ENCODE measurements at places on chromosomes 16 and 17.
A peak's percentile ranks its signal among the peaks of the same experiment; 100 is the strongest.

- DNase-seq: no peak
Measured at GRCh38 chr17:61205401-61205800, 194.2 kb upstream of the TBX2 start.

- peak; percentile 8 for DNase-seq
Measured at GRCh38 chr17:44004077-44004760, at the start of gene NAGS. Gene NAGS, plus strand, starts transcription at chr17:44004622. Its CDS starts 42 bp downstream, at chr17:44004664.

DNA sequence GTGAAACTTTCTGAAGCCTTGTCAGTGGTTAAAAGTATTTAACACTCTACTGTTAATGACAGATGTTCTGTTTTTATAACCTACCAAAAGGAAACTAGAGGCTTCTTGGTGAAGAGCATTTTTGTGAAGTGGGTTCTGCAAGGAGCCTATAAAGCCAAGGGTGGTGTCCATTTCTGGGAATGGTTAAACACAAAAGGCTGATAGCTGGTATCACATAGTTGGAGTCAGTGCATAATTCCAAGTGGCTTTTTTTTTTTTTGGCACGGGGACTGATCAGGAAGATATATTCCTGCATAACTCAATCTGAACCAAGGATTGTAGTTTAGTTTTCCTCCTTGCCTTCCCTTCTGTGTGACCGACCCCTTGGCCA, 27.6 kb upstream of the KPNB1 start:
- no peak for DNase-seq

DNA sequence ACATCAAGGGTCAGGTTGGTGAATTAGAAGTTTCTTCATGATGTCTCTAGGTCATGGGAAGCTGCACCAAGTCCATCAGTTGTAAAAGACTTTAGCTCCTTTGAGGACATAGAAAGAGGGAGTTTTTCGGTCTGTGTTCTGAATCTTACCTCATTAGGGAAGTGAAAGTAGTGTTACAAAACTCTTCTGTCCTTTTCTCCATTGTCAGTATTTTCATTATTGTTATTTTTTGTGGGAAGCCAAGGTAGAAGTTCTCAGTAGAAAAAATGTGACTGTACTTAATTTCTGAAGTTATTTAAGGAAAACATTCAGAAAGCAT, 24.2 kb downstream of the MAP3K3 start:
- DNase-seq: no peak

DNA sequence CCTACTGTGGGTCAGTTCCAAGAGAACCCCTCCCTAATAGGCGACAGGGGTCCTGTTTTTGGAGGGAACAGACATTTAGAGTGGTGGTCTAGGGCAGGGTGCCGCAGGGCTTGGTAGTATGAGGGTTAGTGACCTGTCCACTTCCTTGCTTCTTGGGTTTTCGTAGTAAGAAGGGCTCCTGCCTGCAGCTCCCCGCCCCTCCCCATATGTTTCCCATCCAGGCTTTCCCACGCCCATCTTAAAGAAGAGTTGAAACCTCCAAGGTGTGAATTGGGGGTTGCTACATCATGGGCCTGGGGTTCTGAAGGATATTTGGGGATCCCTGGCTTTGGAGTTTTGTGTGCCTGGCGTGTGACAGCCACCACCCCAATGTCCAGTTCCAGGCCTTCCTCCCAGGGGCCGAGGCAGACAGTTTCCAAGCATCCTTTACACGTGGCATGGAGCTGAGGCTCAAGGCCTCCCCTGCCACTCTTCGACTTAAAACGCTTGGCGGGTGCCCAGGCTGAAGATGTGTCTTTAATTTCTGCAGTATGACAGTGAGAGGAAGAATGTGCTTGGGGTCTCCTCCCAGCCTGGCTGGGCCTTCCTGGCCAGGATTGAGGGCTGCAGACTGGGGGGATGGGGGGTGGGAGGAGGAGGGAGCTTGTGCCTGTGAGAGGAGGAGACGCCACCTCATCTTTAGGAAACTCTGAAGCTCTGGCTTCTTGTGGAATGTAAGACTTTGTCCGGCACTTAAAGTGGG, 2.3 kb upstream of the COL1A1 start:
- no peak for DNase-seq

GRCh38 chr17:49969134-49969759, at the start of gene DLX4:
Gene DLX4, plus strand, starts transcription at chr17:49969190. Its CDS starts 279 bp downstream, at chr17:49969469.
- DNase-seq: no peak

Data from T-helper 22 cell (primary cell).